ENCODE measurements at places on chromosomes 12 and 14.

DNA sequence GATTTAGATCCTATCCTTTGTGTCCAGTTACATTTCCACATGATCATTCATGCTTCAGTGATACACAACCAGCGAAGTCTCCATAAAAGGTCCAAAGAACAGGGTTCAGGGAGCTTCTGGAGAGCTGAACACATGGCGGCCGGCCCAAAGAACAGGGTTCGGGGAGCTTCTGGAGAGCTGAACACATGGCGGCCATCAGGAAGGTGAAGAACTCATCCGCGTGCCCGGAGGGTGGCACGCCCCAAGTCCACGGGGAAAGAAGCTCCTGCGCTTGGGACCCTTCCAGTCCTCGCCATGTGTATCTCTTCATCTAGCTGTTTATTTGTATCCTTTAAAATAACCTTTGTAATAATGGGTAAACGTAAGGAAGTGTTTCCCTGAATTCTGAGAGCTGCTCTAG is 91.9 kb upstream of the FLRT2 start:
- no peak for DNase-seq

- DNase-seq, result no peak
These were observed at the start of the genes AMIGO2 and PCED1B for GRCh38 chr12:47079468-47079980. TSS of gene AMIGO2 (minus strand) at chr12:47079959. CDS start at chr12:47079002, 957 bp downstream. TSS of gene PCED1B (plus strand) at chr12:47079621. CDS start at chr12:47235064, 155,443 bp downstream.

GRCh38 chr12:6923003-6923732 is 4.6 kb upstream of the ATN1 start:
- DNase-seq, result no peak

- no peak for DNase-seq
These were observed 96.2 kb upstream of the FGD4 start for GRCh38 chr12:32303174-32303549.

- DNase-seq, result no peak
These were observed 49.7 kb downstream of the KIF26A start for GRCh38 chr14:104187931-104188726.

- DNase-seq, result peak; percentile 21
These were observed 231.9 kb downstream of the C12orf75 start for GRCh38 chr12:105562199-105562971.
